ENCODE measurements at places on chromosomes 3 and 15. TPM values are rescaled to one million over a fixed set of nuclear protein-coding genes. Genes with fewer than 3 reads are reported as not detected.

- no peaks in the 10 kb centered on the region for H3K4me1 ChIP-seq
- DNase-seq, result no peak
- H3K27me3 ChIP-seq, result no peaks in the 10 kb centered on the region
- H3K4me3 ChIP-seq, result no peak overlapping the region
- H3K36me3 ChIP-seq, result no peaks in the 10 kb centered on the region
Measured at GRCh38 chr3:105944276-105944675, 75.5 kb upstream of the CBLB start.

AP3B2 gene
- total RNA-seq, result 0.18 TPM

- H3K27ac ChIP-seq, result no peak overlapping the region
- H3K36me3 ChIP-seq, result peaks cover 3% of the 10 kb centered on the region
- H3K4me1 ChIP-seq, result peaks cover 34% of the 10 kb centered on the region
- no peak for DNase-seq
Measured at GRCh38 chr3:43999728-44000319, 241.9 kb upstream of the TOPAZ1 start.

NLGN1 gene
- total RNA-seq, result not detected

- peaks cover 50% of the 10 kb centered on the region for H3K4me1 ChIP-seq
- H3K36me3 ChIP-seq, result peaks cover 27% of the 10 kb centered on the region
- H3K27ac ChIP-seq, result peak within 1 kb of the TSS; percentile 93
- no peaks in the 10 kb centered on the region for H3K27me3 ChIP-seq
- DNase-seq, result peak; percentile 87
Measured at GRCh38 chr3:49165771-49166751, at the start of gene CCDC71. Gene CCDC71 (minus strand): TSS chr3:49166331. CDS start chr3:49164208, 2,123 bp downstream.

ABHD5 gene
- 8.4 TPM for total RNA-seq

DNA sequence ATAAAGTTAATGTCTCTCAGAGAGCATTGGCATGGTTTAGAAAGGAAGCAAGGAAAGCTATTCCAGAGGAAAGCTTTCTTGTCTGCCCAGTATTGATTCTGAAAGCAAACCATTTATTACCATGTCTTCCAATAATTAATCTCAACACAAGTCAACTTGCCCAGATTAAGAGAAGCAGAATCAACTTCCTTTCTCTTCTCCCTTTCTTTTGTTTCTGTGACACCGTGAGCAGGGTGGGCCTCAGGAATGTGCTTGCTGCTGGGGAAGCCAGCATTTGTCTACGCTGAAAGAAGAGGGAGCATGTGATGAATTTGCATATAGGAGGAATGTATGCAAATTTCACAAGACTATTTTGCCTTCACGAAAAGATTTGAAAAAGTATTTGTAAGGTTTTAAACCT is 368.6 kb upstream of the ROPN1 start:
- no peak overlapping the region for H3K4me3 ChIP-seq
- peaks cover 7% of the 10 kb centered on the region for H3K27me3 ChIP-seq
- no peak overlapping the region for H3K27ac ChIP-seq
- no peak for DNase-seq
- H3K36me3 ChIP-seq, result no peaks in the 10 kb centered on the region
- H3K4me1 ChIP-seq, result no peaks in the 10 kb centered on the region

GRCh38 chr3:68667346-68667745 is 265.0 kb downstream of the TAFA4 start:
- no peaks in the 10 kb centered on the region for H3K4me1 ChIP-seq
- no peak overlapping the region for H3K27ac ChIP-seq
- H3K27me3 ChIP-seq, result no peaks in the 10 kb centered on the region
- no peak for DNase-seq

DNAJA4 gene
- total RNA-seq, result 38.8 TPM

GRCh38 chr3:125147491-125147820 is 65.1 kb downstream of the SLC12A8 start:
- H3K4me3 ChIP-seq, result no peak overlapping the region
- H3K4me1 ChIP-seq, result peaks cover 35% of the 10 kb centered on the region
- DNase-seq, result no peak
- H3K36me3 ChIP-seq, result no peaks in the 10 kb centered on the region
- no peak overlapping the region for H3K27ac ChIP-seq

RTP4 gene
- 3.6 TPM for total RNA-seq

DNA sequence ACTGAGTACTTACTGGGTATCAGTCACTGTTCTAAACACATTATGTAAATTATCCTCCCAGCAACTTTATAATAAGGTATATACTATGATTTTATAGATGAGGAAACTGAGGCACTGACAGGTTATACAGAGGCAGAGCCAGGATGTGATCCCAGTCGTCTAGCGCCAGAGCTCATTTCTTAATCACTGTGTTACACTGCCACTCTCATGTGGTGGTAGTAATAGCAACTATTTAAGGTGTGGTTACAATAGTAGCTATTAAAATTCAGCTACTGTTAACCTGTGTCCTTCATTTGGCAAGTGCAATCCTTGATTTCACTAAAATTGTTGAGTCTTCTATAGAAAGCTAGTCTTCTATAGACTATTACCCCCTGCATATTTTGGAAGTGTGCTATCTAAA is 43.1 kb upstream of the TRPC1 start:
- H3K36me3 ChIP-seq, result peaks cover 1% of the 10 kb centered on the region
- H3K27ac ChIP-seq, result no peak overlapping the region
- H3K4me3 ChIP-seq, result no peak overlapping the region

GMNC gene
- total RNA-seq, result not detected

DNA sequence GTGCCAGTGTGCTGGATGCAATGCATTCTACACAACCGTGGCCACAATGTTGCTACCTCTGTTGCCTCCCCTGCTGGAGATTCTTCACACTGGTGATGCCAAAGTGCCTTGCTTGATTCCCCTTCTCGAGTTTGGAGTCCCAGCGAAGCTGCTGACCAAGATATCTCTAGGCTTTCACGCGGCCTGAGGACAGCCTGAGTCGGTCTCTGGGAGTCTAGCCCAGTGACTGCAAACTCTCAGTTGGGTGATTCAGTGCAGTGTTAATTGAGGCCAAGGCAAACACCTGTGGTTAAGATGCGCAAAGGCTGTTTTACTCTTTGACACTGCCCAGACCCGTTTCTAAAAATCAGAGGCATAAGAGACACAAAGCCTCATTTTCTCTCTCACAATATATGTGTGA is 434.4 kb downstream of the NR2F2 start:
- no peak overlapping the region for H3K4me3 ChIP-seq
- no peaks in the 10 kb centered on the region for H3K36me3 ChIP-seq
- no peaks in the 10 kb centered on the region for H3K4me1 ChIP-seq
- no peak overlapping the region for H3K27ac ChIP-seq

DNA sequence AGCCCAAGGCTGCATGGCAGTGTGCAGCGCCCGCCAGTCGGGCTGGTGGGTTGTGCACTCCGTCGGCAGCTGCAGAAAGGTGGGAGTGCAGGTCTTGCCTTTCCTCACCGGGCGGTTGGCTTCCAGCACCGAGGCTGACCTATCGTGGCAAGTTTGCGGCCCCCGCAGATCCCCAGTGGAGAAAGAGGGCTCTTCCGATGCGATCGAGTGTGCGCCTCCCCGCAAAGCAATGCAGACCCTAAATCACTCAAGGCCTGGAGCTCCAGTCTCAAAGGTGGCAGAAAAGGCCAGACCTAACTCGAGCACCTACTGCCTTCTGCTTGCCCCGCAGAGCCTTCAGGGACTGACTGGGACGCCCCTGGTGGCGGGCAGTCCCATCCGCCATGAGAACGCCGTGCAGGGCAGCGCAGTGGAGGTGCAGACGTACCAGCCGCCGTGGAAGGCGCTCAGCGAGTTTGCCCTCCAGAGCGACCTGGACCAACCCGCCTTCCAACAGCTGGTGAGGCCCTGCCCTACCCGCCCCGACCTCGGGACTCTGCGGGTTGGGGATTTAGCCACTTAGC is 4.3 kb downstream of the ISL2 start:
- peak; percentile 64 for DNase-seq
- H3K27ac ChIP-seq, result no peak overlapping the region
- H3K36me3 ChIP-seq, result no peaks in the 10 kb centered on the region
- H3K4me1 ChIP-seq, result peaks cover 47% of the 10 kb centered on the region
- H3K4me3 ChIP-seq, result peak overlapping the region; percentile 71
- H3K27me3 ChIP-seq, result peaks cover 80% of the 10 kb centered on the region

DNA sequence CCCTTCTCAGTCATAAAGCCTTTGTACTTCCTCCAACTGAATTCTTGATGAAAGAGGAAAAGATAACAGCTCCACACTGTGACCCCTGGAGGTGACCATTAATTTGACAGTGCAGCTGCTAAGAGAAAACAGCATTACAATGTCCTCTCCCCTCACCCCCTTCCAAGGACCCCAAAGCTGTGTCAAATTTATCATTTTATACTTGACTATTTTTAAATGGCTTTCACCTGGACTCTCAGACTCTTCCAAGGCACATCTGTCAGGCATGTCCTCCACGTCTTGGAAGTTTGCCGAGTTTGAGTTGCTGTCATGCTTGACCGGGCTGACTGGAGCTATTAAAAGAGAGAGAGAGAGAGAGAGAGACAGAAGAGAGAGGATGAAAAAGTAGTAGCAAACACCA is 236.5 kb downstream of the WDR72 start:
- no peaks in the 10 kb centered on the region for H3K27me3 ChIP-seq
- no peak overlapping the region for H3K4me3 ChIP-seq
- H3K36me3 ChIP-seq, result no peaks in the 10 kb centered on the region
- DNase-seq, result no peak
- no peaks in the 10 kb centered on the region for H3K4me1 ChIP-seq
- H3K27ac ChIP-seq, result no peak overlapping the region

SEMA4B gene
- 6.2 TPM for total RNA-seq

DNA sequence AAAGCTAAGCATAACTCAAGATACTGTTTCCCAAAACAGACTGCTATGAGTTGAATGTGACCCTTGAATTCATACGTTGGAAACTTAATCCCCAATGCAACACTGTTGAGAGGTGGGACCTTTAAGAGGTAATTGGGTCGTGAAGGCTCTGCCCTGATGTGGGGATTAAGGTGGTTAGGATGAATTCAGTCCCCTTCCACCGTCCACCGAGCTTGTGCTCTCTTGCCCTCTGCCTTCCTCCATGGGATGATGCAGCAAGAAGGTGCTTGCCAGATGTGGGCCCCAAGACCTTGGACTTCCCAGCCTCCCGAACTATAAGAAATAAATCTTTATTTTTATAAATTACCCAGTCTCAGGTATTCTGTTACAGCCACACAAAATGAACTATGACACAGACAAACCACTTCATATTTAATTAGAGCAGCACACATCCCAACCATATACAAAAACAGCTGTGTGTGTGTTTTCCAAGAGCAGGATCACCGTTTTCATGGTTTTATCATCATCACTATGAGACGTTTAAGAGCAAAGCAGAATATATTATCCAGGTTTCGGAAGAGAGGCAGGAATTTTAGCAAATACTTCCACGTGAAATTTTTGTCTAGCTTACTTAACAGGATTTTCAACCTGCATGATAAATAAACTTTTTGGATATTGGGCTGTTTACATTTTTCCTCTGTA is 61.2 kb downstream of the CD200R1L start:
- DNase-seq, result no peak
- H3K27me3 ChIP-seq, result no peaks in the 10 kb centered on the region
- H3K4me1 ChIP-seq, result no peaks in the 10 kb centered on the region
- H3K4me3 ChIP-seq, result no peak overlapping the region
- no peaks in the 10 kb centered on the region for H3K36me3 ChIP-seq
- no peak overlapping the region for H3K27ac ChIP-seq

- H3K27me3 ChIP-seq, result peaks cover 7% of the 10 kb centered on the region
- H3K36me3 ChIP-seq, result no peaks in the 10 kb centered on the region
- DNase-seq, result no peak
- H3K4me3 ChIP-seq, result no peak overlapping the region
Measured at GRCh38 chr3:169842960-169843359, 26.8 kb downstream of the LRRC31 start.

DNA sequence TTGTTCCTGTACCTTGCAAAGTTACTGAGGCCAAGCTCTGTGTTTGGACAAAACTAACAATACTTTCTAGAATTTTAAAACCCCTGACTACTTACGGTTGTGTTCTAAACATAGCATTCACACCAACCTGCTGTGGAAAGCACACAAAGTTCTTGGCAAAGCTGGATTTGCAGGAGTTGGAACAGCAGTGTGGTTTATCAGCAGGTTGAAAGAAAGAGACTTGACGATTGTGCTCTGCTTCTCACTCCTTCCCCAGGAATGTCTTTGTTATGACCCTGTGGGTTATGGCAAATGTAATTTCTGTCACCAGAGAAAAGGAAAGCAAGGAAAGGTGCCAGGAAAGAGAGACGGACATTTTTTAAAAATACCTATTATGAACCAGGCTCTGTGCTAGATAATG is 165.5 kb upstream of the TGFBR2 start:
- peaks cover 9% of the 10 kb centered on the region for H3K4me1 ChIP-seq
- no peak overlapping the region for H3K4me3 ChIP-seq
- no peak overlapping the region for H3K27ac ChIP-seq
- H3K36me3 ChIP-seq, result no peaks in the 10 kb centered on the region
- no peaks in the 10 kb centered on the region for H3K27me3 ChIP-seq

DUOXA2 gene
- not detected for total RNA-seq

- H3K4me3 ChIP-seq, result no peak overlapping the region
- H3K27me3 ChIP-seq, result peaks cover 4% of the 10 kb centered on the region
- H3K36me3 ChIP-seq, result no peaks in the 10 kb centered on the region
- H3K4me1 ChIP-seq, result no peaks in the 10 kb centered on the region
- peak; percentile 32 for DNase-seq
Measured at GRCh38 chr15:51132384-51133139, 37.9 kb upstream of the TNFAIP8L3 start.

DNA sequence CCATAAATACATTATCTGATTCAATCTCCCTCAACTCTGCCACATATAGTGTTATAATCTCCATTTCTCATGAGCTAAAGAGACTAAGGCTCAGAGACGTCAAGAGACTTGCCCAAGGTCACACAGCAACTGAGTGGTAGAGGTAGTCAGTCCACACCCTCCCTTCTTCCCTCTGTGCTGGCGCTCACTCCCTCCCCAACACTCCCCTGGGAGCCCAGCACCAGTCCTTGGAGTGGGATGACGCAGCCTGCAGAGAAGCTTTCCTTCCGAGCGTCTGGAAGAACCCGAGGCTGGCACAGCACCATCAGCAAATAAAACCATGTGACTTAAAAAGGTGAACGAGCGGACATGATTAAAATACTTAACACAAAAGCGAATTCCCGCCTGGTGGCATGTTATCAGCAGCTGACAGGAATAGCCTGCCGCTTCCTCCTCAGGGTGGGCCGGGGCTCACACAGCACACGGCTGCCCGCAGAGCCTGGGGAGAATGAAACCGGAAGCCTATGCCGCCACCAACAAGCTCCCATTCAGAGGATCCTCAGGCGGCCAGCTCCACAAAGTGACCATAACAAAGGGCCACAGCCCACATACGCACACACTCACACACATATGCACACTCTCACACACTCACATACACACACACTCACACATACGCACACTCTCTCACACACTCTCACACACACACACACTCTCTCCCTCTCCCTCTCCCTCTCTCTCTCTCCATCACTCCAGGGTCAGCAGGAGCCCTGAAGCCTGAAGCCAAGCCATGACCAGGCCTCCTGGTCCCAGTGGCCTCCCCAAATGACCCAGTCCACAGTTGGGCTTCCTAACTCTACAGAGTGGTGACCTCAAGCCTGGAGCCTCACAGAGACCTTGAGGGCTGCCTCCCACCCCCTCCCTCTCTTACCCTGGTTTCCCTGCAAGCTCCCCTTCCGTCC is 120.5 kb downstream of the XXYLT1 start:
- H3K36me3 ChIP-seq, result peaks cover 3% of the 10 kb centered on the region
- no peaks in the 10 kb centered on the region for H3K27me3 ChIP-seq
- peak overlapping the region; percentile 64 for H3K27ac ChIP-seq
- peak overlapping the region; percentile 59 for H3K4me3 ChIP-seq
- peaks cover 57% of the 10 kb centered on the region for H3K4me1 ChIP-seq

GRCh38 chr3:27201492-27201891 is 167.7 kb downstream of the NEK10 start:
- H3K4me1 ChIP-seq, result no peaks in the 10 kb centered on the region
- no peaks in the 10 kb centered on the region for H3K36me3 ChIP-seq
- H3K27ac ChIP-seq, result no peak overlapping the region
- H3K27me3 ChIP-seq, result peaks cover 4% of the 10 kb centered on the region
- H3K4me3 ChIP-seq, result no peak overlapping the region

Measured in activated CD8-positive, alpha-beta T cell treated with anti-CD3 and anti-CD28 coated beads for 36 hours (primary cell).